Inflammatory macrophage treated with lipopolysaccharide for 4 hours (primary cell): ENCODE measurements at places on chromosomes 3 and 15.

- peak; percentile 27 for DNase-seq
These were observed 2.6 kb downstream of the CYP19A1 start for GRCh38 chr15:51335538-51336410.

DNA sequence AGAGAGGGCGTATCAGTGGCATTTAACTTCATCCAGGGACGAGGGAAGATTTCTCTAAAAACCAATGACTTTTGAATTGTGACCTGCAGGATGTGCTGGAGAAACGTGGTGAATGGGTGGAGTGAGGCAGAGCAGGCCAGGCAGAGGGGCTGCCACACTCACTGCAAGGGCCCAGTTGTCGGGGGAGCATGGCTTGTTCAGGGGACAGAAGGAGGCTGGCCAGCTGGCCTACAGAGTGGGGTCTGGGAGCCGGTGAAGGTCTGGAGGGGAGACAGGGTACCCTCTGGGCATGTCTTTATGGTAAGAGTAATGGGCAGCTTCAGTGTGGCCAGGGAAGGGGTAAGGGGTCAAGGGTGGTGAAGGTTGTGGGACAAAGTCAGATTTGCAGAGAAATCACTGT lies 225.2 kb upstream of the RGMA start:
- DNase-seq, result no peak

DNA sequence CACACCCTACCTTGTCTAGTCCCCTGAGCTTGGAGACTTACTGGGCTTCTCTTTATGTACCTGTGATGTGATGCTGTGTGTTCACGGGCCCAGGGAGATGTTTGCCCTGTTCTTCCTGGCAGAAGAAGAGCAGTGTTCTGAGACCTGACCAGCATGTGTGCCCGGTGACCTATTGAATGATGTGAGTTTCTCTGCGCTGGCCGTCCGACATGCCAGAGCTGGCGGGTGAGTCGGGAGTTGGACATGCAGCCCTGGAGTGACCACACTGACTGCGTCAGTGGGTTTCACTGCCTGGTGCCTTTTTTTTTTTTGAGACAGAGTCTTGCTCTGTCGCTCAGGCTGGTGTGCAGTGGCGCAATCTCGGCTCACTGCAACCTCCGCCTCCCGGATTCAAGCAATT lies 42.3 kb downstream of the CGNL1 start:
- no peak for DNase-seq

DNA sequence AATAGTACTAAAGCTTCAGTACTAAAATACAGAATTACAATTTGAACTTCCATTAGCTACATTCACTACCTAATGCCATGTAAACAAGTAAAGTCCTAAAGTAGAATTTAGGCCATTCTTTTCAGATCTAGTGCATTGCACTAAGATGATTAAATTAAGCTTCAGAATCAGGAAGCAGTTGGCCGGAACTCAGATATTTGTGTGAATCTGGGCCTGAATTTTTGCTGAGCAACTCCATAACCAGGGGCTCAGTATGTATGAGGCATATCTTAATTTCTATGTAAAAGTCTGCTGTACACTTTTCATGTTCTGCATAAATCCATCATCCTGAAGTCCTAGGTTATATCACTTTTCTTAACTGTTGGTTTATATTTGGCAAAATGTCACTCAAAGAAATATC lies 246.4 kb downstream of the RBMS3 start:
- no peak for DNase-seq

GRCh38 chr3:126108676-126109050 lies 24.7 kb upstream of the SLC41A3 start:
- no peak for DNase-seq

DNA sequence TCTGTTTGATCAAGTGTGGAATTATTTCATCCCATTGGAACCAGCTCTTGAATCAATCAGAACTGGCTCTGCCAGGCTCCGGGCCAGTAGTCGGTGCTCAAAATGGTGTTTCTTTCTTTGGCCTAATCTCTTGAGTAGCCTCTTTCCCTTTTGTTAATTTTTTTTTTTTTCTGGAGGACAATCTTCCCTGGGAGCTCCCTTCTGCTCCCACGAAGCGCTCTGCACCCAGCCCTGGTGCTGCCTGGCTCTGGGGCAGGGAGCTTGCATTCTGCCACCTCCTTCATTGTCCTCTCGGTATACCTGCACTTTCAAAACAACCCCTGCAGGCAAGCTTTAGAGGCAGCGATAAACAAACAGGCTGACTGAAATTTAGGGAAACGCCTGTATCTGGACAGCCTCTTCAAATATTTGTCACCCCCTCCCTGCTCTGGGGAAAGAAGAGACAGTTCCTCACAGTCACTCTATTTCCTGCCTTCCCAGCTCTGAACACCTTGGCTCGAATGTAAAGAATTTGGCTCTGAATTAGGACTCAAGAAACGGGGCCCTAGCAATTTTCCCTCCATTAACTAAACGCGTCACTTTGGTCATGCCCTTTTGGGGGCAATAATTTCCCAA lies 1.1 kb upstream of the THSD4 start:
- DNase-seq, result no peak
